ENCODE measurements at places on chromosomes 16 and 17.

GRCh38 chr16:24349320-24349719 is 93.2 kb downstream of the CACNG3 start:
- DNase-seq, result no peak

- peak; percentile 73 for DNase-seq
Observed at GRCh38 chr16:4506450-4506849, 30.3 kb downstream of the HMOX2 start.

GRCh38 chr17:43543771-43544575 is 2.2 kb downstream of the ETV4 start:
- DNase-seq, result no peak

GRCh38 chr16:89918453-89919347 is at the start of gene MC1R:
Gene MC1R (plus strand): TSS chr16:89918862. CDS start chr16:89919259, 397 bp downstream.
- DNase-seq, result peak; percentile 72

DNA sequence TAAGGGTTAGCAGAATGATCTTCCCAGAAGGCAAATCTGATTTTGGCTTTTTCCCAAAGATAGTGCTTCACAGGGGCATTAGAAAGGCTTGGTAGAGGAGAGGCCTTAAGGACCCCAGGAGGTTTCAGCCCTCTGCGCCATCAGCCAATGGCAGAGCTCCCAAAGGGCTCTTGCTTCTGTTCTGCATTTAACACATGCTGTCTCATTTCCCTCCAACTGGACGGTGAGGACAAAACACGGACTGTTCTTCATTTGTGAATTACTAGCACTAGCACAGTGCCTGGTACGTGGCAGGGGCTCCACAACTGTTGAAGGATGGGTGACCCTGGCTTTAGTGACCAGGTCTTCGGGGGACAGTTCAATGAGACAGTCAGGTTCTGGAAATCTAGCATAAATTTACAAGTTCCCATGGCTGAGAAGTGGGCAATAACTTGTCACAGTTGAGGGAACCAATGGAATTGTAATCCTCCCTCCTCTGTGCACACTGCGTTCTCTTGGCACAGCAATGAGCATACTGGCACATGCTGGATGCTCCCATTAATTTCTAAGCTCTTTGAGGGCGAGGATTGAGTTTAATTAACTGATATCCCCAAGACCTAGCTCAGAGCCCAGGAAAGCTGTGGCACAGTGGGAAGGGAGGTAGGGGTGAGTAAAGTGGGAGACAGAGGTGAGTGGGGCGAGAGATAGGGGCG is 45.4 kb downstream of the COG7 start:
- DNase-seq, result no peak
